ENCODE measurements at places on chromosomes 11 and 22. TPM values are rescaled to one million over a fixed set of nuclear protein-coding genes. Genes with fewer than 3 reads are reported as not detected.

Gene SORL1
- total RNA-seq: 2.2 TPM

Gene OVOL1
- under 0.01 TPM for total RNA-seq

Gene PRG3
- total RNA-seq: not detected

Gene CDC45
- 8.1 TPM for total RNA-seq
